ENCODE measurements at places on chromosomes 2 and 18.

DNA sequence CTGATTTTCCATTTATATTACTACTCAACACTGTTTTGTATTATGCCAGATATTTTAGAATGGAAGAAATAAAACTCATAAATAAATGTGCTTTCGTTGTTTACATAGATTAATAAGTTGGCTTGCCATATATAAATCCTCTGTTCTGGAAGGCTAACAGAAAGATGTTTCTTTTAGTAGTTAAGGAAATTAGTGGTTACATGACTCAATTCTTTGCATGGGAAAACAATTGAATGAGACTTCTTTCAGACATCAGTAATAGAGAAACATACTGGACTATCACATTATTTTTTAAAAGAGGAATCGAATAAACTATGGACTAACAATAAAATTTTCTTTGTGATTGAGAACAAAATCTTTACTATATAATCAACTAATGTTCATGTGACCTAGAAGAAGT lies 336.5 kb downstream of the KCNS3 start:
- DNase-seq: no peak

GRCh38 chr2:29060441-29060840 lies 13.9 kb downstream of the PCARE start:
- DNase-seq: no peak

- no peak for DNase-seq
Measured at GRCh38 chr2:173198327-173198726, 122.7 kb downstream of the MAP3K20 start.

GRCh38 chr2:51855683-51856082 lies 823.8 kb upstream of the NRXN1 start:
- no peak for DNase-seq

GRCh38 chr2:169050476-169051240 lies 18.7 kb upstream of the DHRS9 start:
- no peak for DNase-seq

DNA sequence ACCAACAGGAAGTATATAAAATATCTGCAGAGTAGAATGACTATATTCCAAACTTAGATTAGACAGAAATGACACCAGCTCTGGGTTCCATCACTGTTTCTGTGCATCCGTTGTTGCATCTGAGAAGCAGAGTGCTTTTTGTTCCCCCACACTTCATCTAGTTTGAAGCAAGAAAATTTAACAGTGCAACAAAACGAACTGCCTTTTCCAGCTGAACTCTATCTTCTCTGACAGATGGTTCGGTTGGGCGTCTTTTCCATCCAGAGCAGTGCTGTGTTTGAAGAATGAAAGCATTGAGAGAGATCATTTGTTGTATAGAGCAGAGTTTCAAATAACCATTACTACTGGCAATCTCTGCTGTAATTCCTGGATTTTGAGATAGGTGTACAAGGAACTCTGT lies 757.5 kb downstream of the DPP10 start:
- no peak for DNase-seq

DNA sequence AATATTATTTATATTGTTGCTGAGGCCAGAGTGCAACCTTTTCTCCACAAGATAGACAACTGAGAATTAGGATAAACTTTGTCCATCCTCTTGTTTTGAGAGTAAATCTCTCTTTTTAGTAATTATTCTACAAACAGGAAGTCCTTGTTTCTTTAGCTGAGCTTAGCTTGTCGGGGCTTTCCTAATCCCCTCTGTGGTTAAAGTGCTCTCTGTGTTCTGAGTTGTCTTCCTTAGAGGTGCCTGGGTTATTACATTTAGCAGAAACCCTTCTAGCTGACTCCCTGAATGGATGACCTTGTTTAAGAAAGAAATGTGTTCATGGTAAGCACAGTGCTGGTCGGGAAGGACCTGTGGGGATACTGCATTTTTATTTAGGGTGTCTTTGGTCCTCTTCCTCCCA lies 12.7 kb downstream of the USP39 start:
- DNase-seq: no peak

- no peak for DNase-seq
Measured at GRCh38 chr2:99988599-99988998, 153.8 kb downstream of the AFF3 start.

DNA sequence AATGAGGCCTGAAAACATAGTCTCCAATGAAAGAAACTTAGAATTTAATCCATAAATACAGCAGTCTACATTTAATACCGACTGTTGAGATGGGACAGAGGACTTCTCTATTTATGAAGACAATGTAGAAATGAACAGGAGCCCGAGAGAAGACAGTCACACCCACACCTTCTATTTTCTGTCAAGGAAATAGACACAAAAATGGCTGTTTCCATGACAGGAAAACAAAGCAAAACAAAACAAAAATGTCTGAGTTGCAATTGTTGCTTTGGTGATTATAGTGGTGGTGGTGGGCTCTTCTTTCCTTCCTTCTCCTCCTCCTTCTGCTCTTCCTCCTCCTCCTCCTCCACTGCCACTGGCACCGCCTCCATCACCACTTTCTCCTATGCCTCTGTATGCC lies 72.3 kb upstream of the CCDC68 start:
- DNase-seq: no peak

DNA sequence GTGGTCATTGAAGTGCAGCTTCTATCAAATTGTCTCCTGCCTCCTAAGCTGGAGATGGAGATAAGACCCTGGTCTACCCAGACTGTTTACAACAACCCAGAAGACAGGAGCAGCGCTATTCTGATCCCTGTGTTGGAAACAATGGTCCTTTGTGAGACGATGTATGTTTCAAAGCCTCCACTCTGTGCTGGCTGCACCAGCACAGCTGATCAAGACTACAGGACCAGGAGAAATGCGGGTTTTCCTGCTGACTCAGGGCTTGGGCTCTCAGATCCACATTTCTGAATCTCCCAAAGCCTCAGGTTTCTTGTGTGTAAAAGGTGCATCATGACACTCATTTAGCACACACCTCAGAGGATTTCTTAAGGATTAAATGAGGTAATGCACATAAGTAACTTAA lies 92.0 kb downstream of the POU3F3 start:
- DNase-seq: no peak

- no peak for DNase-seq
Measured at GRCh38 chr2:199443589-199444130, 14.1 kb downstream of the SATB2 start.

DNA sequence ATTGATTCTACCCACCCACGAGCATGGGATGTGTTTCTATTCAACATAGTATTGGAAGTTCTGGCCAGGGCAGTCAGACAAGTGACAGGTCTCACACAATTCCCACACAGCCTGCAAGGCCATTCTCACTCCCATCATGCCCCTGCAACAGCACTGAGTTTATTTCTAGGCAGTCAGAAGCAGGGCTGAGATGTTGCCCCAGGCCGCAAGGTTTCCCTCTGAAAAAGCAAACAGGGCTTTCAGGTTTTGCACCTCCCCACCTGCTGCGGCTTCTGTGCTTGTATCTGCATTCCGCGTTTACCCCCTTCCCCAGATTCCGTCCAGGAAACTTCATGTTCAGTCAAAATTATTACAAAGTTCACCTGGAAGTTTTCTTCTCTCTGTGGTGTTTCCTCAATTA lies 9.4 kb upstream of the TACR1 start:
- DNase-seq: no peak

GRCh38 chr2:6054161-6054671 lies 362.0 kb downstream of the SOX11 start:
- no peak for DNase-seq

DNA sequence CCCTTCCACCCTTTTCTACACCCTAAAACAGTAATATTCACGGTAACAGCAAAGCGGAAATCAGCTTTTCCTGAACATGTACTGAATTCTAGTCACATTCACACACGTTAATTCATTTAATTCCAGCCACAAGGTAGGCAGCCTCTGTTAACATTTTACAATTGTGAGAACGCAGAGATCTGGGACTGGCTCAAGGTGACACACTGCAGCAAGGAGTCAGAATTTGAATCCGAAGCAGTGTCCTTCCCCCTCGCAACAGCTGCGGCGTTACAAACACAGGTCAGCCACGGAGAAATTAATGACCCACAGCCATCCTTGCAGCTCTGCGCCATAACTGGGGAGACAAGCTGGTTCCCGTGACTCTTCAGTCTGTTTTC lies 818 bp upstream of the SLC20A1 start:
- no peak for DNase-seq
